ENCODE measurements at places on chromosomes 5 and 9.

GRCh38 chr9:107740088-107740980 is 250.8 kb upstream of the KLF4 start:
- no peak for DNase-seq

DNA sequence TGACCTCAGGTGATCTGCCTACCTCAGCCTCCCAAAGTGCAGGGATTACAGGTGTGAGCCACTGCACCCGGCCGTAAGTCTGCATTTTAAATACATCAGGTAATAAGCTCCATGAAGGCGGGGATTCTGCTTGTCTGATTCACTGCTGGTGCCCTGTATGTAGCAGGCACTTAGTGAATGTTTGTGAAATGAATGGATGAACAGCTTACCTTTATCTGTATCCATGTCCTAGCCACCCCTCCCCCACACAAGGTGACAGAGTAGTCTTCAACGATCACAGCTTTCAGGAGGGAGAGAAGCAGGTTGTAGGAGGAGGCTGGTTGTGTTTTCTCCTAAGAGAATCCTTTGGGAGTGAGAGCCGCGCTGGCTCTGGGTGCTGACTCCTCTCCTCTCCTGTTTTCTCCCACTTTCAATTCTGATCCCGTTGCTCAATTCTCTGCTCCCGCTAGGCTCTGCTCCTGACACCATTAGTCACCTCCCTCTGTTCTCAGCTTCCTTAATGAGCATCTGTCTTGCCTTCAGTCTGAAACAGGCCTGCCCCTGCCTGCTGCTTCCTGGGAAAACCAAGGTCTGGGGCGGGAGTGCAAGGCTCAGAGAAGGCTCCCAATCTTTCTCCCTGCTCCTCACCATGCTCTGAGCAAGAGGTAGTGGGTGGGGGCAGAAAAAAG is 88.8 kb upstream of the CTNNA1 start:
- no peak for DNase-seq

- DNase-seq: no peak
Observed at GRCh38 chr9:35923598-35923926, 14.3 kb downstream of the SPAAR start.

DNA sequence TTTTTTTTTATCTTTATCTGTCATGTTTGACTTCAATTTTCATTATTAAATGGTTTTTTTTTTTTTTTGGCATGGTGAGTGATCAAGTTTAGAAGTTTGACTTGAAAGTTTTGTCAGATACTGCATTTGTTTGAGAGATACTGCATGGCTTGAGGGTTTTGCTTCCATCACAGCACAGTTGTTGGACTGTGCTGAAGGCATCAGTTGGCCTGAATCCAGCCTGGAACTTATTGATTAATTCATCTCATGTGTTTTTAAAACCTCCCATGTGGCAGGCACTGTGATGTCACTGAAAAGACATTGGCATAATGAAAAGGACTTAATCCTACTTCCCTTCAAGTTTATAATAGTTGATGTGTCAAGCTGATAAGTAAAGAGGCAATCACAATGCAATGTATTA is 128.4 kb downstream of the FGF10 start:
- DNase-seq: no peak

DNA sequence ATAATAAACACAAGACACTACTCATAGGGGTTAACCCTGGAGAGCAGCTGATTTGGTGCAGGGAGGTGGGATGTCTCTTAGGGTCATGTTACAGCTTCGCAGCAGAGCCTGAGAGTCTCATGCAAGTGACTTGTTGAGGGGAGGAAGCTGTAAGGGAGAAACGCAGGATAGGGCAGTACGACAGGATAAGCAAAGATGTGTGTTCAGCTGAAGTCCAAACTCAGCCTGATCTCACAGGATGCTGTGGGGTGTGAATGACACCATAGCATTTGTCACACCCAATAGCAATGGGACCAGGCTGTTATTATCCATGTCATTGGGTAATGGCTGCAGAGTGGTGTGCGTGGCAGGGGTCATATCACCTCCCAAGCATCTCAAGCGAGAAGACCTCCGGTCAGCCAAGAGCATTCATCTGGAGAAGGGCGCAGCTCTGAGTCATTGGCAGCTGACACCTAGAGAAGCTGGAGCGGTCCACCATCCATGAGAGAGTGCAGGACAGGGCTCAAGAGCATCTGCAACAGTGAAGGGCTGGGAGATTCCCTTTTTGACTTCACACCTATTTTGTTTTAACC is 49.2 kb upstream of the RPL26L1 start:
- no peak for DNase-seq

GRCh38 chr5:65483546-65484346 is 2.0 kb upstream of the ADAMTS6 start:
- DNase-seq: no peak

DNA sequence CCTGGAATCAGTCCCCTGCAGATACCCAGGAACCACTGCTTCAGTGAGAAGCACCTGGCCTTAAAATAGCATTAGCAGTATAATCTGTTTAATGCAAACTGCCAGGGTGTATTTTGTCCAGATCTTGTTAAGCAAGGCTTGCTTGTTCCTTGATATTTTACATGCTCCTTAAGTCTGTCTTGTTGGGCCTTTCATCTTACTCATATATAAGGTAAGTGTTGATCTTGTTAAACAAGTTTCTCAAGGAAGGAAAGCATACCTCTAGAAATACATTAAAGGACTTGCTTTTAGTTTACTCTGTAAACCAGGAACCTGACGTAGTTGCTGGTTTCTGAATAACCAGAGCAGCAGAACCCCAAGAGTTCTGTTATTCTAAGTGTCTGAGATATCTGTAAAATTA is 13.7 kb downstream of the HSPA4 start:
- DNase-seq: no peak

- no peak for DNase-seq
Observed at GRCh38 chr5:109705596-109705995, 15.9 kb downstream of the MAN2A1 start.

DNA sequence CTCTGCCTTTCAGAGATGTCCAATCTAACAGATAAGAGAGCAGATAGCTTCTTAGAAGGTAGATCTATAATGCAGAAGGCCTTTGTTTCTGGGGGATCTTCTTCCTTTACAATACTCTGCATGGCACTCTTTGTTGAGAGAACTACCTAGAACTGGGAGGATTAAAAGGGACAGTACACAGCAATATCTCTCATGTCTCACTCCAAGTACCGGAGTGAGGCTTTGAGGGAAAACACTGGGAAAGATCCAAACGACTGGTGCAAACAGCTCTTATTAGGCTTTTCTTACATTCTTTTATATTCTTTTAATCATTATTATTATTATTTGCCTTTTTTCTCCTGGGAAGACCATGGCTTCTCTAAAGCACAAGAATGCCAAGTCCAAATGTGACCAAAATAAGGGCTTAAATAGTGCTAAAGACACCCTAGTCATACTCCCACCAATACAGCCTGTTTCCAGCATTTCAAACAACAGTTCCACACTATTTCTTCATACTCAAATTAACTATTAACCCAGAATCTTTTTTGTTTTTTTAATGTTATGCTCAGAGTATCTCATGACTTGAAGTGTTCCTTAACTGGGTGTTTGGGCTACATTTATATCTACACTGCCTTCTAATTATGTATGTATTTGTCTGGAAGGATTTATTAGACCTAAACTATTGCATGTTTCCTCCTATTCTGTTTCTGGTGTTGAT is 52.7 kb downstream of the ABHD17B start:
- no peak for DNase-seq

DNA sequence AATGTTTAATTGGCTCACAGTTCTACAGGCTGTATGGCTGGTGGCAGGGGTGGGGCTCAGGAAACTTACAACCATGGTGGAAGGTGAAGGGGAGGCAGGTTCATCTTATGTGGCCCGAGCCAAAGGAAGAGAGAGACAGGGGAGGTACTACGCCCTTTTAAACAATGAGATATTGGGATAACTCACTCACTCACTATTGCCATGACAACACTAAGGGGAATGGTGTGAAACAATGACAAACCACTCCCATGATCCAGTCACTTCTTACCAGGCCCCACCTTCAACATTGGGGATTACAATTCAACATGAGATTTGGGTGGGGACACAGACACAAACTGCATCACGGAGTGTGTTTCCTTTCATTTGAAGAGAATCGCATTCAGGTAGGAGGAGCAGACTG is 220.9 kb downstream of the GADD45G start:
- DNase-seq: no peak

GRCh38 chr5:95759634-95760033 is 28.5 kb downstream of the RHOBTB3 start:
- no peak for DNase-seq

DNA sequence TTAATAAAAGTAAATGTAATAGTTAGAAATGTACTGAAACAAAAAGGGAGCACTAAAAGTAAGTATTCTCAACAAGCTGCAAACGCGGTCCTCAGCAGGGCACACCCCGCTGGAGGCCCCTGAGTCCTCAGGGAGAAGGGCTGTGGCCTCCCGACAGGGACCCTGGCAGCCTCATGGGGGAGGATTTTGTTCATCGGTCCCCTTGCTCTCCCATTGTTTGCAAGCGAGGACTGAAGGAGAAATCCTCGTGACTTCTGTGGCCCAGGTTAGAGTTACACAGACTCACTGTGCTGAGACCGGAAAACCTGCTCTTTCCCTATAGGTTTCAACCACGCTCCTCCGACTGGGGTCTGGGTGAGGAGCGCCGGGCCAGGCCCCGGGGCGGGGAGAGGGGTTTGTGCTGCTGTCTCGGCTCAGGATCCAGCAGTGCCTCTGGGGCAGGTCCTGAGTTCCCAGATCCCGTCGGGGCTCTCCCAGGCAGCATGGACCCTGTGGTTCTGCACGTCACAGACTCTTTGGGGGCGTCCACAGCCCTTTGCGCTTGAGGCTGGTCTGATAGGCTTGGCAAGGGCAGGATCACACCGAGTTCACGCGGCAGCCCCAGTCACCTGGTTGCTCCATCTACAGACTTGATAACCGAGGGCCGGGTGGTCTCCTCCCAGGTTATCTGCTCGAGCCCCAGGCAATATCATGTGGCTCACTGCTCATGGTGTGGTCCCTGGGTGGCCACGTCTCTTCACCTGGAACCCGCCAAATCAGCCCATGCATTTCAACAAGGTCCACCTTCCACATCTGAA is 38.8 kb downstream of the MRPL36 start:
- DNase-seq: no peak

DNA sequence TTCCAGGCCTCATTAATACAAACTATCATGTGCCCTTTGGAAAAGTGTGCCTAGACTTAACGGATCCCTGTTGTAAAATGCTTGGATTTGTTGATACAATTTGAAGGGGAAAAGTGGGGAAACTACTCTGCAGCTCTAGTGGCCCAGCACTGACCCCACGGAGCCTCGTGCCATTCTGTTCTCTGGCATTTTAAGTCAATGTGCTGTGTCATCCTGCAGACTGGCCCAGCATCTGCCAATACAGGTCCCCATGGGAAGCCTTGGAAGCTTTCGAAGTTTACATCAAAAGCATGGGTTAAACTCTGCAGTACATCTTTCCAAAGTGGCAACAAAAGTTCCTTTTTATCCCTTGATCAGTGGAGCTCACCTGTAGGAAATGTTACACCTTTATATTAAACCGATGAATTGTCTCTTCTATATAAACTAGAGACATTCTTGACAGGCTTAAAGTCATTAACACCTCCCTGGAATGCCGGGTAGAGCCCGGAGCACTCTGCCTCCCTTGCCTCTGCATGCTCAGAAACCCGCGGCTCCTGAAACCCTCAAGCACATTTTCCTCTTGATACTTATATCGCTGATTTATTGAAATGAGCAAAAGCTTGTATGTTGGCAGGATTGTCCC is 596.0 kb upstream of the ADAMTS16 start:
- no peak for DNase-seq

GRCh38 chr5:122779451-122779850 is 4.6 kb downstream of the SNX2 start:
- DNase-seq: no peak

- DNase-seq: no peak
Observed at GRCh38 chr5:410911-411517, 32.0 kb upstream of the EXOC3 start.

DNA sequence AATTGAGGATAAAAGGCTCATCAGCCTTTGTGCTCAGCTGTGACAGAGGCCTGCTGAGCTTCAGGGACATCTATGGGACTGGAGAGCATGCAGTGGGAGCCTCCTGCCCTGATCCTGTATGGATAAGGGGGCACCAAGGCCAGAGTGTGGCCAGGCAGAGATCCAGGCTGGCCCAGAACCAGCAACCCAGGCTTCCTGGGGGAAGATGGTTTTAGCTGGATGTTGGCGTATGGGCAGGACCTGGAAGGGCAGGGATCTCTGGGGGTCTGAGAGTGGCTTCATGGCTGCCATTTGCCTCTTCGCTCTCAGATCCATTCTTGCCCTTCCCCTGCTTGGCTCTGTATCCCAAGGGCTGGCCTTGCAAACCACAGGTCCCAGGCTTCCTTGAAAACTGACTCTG is 169.9 kb downstream of the MACROH2A1 start:
- no peak for DNase-seq

DNA sequence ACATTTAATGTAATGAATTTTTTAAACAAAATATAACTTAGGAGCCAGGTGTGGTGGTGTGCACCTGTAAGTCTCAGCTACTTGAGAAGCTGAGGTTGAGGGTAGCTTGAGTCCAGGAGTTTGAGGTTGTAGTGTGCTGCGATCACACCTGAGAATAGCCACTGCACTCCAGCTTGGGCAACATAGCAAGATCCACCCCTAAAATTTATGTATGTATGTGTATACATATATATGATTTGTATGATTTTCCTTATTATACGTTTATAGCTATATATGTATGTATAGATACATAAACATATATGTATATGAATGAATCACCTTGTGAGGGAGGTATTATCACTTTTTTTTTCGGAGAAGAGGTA is 653 bp upstream of the CCNI2 start:
- no peak for DNase-seq

- no peak for DNase-seq
Observed at GRCh38 chr9:127489471-127490115, 38.3 kb downstream of the LRSAM1 start.

GRCh38 chr5:43141211-43141610 is 20.5 kb downstream of the ZNF131 start:
- DNase-seq: no peak

DNA sequence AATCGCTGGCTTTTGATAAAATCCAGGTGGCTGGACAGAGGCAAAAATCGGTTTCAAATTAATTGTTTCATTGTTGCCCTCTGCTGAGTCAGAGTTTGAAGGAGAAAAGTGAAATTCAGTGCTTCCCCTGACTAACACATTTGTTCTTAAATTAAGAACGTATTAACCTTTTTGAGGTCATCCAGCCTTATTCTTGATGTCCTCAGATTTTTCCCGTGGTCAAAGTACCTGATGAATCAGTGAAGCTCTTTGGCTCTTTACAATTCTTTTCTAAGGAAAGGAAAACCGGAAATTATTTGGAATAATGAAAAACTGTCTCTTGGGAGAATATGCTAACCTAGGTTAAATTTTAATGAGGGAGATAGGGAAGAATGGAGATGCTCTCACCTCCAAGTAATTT is 21.6 kb downstream of the OSMR start:
- DNase-seq: no peak

- DNase-seq: no peak
Observed at GRCh38 chr9:16512281-16512680, 358.2 kb downstream of the BNC2 start.

DNA sequence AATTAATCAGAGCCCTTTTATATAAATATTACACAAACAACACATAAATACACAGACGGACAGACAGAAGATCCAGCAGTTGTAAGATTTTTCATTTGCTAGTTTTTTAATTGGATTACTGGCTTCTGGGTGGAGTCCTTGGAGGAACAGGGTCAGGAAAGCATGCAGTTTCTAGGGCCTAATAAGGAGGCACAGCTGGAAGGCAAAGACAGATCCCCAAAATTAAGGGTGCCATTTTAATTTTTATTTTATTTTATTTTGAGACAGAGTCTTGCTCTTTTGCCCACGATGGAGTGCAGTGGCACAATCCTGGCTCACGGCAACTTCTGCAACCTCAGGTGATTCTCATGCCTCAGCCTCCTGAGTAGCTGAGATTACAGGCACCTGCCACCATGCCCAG is 49.5 kb downstream of the PTGS1 start:
- no peak for DNase-seq
